DMS 273 treated with DMSO at 0.1 percent for 48 hours (cell line): ENCODE measurements at places on chromosomes 12 and 14.

- DNase-seq, result no peak
Measured at GRCh38 chr14:24913021-24913420, 136.9 kb downstream of the STXBP6 start.

DNA sequence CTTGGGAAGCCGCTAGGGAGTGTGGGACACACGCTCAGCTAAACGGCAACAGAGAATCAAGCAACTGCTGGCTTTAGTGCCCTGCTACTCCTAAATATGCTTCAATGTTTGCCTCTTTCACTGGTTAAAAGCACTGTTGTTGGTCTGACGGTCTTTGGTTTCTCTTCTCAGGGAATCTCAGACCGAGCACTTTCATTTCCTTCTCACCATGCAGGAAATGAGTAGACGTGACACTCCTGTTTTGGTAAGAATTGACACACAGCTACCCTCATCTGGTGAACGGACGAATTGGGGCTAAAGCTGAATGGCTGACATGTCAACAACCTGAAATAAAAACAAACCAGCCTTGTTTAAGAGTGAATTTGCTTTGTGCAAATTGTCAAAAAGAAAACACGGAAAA lies 57.5 kb upstream of the PIWIL1 start:
- DNase-seq, result no peak

- DNase-seq, result no peak
Measured at GRCh38 chr12:44159216-44159615, 323.3 kb downstream of the TMEM117 start.

DNA sequence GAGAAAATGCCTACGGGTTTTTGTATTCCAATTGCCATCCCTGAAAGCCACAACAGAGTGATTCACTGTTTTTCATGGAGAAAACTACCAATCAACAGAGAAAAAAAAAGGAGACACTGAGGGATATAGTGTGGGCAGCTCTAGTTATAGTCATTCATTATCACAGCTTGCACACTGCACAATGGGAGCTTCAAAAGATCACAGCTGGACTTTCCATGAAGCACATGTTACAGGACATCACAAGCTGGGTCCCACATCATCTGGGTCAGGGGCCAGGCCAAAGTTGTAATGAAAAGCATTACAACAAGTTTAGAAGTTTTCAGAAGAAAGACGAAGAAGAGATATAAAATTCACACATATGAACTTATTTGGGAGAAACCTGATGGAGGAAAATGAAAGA lies 41.5 kb downstream of the RERG start:
- DNase-seq, result no peak

- DNase-seq, result no peak
Measured at GRCh38 chr14:64878837-64879634, 671 bp downstream of the SPTB start.

DNA sequence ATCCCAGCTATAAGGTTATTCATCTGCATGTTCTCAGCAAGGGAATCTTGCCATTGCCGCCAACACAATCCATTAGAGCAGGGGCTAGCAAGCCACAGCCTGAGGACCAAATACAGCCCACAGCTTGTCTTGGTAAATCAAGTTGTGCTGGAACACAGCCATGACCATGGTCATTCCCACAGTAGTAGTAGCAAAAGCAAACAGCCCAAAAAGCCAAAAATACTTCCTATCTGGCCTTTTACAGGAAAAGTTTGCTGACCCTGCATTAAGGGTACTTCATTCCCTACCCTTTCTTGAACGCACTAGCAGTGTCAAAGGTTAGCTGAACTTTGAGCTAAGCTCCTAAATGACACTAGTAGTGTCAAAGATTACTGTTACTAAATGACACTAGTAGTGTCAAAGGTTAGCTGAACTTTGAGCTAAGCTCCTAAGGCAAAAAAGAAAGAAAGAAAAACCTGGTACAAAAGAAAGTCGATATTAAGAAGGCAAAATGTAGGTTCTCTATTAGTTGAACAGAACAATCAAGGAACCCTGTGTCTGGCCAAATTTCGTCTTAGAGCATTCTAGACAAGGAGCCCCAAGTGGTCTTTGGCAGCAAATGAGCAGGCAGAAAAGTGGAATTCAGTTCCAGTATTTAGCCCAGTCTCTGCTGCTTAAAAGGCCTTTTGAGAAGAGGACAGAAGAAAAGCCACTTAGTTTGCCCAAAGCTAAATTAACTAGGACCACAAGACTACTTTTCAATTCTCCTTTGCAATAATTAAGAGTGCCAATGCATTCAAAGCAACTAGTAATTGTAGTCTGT lies 67.7 kb downstream of the NT5DC3 start:
- no peak for DNase-seq

GRCh38 chr12:91817517-91817916 lies 328.1 kb downstream of the BTG1 start:
- DNase-seq, result no peak

- no peak for DNase-seq
Measured at GRCh38 chr14:68888025-68888850, 90.9 kb downstream of the ACTN1 start.

DNA sequence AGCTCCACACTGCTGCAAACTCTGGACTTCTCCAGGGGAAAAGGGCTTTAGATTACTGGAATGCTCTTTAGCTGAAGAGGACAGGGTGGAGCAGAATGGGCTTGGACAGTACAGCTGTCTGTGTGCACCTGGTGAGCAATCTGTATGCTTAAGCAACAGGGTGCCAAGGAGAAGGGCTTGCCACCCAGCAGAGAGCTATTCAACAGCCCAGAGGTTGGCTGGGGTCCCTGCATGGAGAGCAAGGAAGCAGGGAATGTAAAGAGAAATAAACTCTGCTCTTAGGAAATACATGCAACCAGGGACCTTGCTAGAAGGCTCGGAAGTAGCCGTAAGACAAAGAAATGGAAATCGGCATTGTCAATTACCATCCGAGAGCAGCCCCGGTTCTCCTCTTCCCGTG lies 53.0 kb upstream of the CORO1C start:
- DNase-seq, result no peak

DNA sequence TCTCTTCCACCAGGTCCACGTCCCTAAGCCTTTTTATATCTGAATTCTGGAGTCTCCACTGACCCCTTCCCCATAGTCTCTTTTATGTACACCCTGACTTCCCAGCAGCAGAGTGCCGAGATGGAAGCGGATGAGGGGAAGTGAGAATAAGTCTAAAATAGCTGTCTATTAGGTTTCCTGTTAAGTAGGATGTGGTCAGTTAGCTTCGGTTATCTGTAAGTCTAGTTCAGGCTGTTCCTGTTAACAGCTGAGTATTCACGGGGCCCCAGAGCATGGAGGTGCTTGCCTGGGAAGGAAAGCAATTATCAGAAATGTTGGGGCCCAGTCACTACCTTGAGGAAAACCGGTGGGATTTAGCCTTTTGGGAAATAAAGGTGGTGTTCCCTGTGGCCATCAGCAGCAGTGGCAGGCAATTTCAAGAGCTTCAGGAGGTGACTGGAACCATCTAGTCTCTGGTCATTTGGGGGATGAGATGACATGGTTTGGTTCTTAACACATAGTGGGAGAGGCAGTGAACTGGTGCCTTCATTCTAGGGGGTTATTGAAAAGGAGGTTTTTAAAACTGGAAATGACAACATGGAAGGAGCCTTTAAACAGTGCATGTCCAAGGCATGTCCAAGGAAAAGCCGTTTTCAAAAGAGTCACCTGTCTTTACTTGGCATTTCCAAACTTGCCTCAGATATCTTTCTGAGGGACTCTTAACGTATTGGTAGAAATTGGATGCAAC lies 21.8 kb downstream of the CHST11 start:
- DNase-seq, result no peak

GRCh38 chr12:74021937-74022336 lies 515.7 kb upstream of the ATXN7L3B start:
- DNase-seq, result no peak

DNA sequence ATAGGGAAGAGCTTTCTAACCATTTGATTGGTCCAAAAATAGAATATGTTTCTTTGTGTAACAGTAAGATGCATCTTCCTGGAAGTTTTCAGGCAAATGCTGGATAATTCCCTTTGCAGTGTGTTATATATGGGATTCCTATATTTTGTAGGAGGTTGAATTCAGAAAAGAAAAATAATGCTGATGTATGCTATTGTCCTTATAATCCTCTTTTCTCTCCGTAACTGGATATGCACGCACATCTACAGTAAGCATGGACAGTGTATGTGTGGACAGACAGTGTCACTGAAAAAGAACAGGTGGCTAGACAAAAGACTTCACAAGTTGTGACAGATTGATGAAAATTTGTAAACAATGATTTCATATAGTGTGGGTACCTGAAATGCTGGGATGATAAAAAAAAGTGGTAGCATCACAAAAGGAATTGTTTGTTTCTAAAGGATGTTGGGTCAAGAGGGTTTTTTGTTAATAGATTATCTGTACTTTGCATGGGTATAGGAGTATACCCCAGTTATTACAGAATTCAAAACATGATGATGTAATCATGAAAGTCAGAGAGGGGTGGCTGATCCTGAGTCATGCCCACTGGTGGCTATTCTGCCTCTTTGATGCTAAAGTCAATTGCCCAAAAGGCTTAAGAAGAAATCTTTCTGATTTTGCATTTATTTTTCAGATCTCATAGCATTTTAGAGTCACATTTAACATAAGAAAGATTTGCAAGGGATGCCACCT lies 160.7 kb upstream of the TMTC1 start:
- DNase-seq, result no peak

DNA sequence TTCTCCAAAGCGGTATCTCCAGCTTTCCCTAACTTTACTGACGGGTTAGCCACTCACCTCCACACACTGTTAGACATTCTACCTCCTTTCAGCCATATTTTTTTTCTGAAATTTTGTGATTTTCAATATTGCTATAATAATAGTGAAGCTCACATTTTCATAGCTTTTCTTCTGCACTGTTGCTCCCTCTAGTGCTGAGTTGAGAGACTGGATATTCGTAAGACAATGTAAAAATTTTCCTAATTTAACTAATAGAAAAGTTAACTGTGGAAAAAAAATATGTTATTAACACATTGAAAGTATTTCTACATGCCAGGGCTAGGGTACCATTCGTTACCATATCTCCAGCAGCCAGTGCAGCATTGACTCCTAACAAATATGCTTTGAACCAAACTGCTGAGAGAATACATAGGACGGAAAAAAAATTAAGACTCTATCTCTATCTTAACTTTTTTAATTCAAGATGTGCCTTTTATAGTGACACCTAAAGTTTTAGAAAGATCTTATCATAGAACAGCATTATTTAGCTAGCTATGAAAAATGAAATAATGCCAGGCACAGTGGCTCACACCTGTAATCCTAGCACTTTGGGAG lies 48.7 kb upstream of the ABCC9 start:
- DNase-seq, result no peak

DNA sequence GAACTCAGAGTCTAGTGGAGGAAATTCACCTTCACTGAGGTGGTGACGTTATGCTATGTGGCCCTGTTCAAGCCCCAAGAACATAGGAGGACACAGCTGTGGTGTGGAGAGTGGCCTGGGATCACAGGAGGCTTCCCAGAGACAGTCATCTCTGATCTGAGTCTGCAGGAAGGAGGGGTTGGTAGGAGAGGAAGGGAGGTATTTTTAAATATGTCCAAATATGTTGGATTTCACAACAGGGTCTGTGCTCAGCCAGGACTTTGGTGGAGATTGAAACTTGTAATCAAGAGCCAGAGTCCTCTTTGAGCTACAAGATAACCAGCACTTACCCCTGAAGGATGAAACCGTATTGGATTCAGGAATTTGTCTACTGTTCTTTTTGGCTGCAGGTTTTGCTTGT lies 26.4 kb upstream of the MED13L start:
- DNase-seq, result no peak

DNA sequence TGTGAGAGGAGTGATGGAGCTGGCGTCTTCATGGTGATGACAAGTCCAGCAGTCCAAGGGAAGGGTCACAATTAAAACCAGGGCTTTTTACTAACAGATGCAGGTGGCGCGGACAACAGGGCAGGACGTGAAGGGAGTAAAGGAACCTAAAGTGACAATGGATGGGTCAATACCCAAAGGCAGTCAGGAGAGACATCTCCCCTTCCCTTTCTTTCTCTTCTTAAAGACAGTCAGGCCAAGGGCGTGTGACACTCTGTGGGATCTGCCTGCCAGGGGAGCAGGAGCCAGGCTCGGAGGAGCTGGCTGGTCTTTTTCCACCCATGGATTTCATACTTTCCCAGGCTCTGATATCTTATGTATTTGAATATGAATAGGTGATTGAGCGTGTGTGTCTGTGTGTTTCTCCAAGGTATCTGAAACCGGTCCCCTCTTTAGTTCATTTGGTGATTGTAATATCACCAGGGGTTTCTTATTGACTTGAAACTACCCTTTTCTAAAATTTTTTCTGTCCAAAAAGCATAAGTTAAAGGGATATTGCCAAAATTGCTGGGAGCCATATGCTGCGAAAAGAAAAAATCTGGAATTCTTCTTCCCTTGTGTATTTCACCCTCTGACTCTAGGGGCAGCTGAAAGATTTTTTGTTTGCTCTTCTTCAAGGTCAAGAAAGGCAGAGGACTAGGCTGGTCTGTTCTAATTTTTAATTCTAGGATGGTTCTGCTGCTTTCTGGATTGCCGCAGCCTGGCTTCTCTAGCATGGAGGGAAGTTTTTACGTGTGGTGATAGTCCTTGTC lies 61.8 kb downstream of the FBXL14 start:
- no peak for DNase-seq

DNA sequence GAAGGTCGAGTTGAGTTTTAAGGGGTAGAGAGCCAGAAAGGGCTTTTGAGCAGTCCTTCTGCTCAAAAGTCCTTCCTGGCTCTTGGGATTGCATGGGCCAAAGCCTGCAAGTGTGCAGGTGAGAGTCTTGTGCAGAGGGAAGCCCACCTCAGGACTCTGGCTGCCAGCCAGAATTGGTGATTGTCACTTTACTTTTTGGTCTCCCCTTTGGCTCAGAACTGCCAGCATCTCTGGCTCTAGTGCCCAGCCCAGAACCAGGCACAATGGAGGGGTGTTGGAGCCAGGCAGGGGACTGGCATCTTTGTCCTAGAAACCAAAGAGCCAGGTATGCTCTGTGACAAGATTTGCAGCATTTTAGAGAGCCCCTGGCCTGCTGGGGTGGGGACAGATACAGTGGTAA lies 23.5 kb downstream of the FAM222A start:
- no peak for DNase-seq

DNA sequence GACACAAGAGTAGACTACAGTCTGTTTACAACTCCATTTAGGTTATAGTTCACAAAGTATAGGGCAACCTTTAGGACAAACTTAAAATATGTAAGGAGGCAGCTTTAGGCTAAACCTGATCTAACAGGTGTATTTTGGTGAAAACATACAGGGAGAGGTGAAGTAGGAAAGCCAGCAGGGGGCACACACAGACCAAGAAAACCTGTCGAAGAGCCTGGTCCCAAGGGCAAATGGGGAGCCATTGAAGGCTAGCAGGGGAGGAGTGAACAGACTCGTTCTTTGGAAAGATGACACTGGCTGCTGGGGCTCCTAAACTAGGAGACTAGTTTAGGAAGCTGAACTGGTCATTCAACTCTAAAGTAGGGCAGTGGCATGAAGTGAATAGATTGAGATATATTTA lies 138.8 kb upstream of the WSCD2 start:
- peak; percentile 2 for DNase-seq

DNA sequence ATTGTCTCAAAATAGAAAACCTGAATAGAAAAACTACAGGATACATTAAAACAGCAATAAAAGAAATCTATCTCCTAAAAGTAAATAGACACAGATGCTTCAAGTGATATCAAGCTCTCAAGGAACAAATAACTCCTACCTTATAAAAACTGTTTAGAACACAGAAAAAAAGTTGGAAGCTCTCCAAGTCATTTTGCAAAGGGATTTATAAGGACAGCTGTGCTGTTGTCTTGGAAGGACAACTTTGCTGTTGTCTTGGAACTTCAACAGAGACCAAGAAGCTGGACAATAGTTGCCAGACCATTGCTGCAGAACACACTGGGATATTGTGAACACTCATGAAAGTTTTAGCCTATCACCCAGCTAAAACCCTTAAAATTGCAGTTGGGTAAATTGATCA lies 780.7 kb downstream of the FLRT2 start:
- no peak for DNase-seq

GRCh38 chr12:31590642-31591379 lies at the start of gene DENND5B:
DENND5B (minus strand) TSS chr12:31591136; CDS start chr12:31590832, 304 bp downstream.
- no peak for DNase-seq
